Stimulated activated CD4-positive, alpha-beta T cell treated with anti-CD3 and anti-CD28 coated beads, Interleukin-1b, Interleukin-23, amount 100 ng/mL, for 48 hours (primary cell): ENCODE measurements at places on chromosomes 4 and X.

DNA sequence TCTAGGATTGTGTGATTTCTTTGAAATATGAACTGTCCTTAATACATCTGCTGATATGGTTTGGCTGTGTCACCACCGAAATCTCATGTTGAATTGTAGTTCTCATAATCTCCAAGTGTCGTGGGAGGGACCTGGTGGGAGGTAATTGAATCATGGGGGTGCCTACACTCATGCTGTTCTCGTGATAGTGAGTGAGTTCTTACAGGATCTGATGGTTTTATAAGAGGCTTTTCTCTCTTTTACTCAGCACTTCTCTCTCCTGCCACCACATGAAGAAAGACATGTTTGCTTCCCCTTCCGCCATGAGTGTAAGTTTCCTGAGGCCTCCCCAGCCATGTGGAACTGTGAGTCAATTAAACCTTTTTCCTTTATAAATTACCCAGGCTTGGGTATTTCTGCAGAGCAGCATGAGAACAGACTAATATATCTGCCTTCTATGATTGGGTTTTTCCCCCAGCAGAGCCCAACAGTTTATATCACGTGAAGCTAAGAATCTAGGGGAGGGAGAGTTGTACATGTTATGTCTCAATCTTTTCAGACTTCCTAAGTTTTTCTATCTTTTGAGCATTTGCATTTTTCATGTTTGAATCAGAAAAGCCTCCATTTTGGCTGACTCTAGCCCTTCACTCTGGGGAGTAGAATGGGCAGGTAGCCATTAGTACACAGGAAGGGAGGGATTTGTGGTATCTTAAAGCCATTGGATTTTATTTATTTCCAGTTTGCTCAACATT, 58.9 kb downstream of the PLAC1 start:
- DNase-seq, result peak; percentile 59

DNA sequence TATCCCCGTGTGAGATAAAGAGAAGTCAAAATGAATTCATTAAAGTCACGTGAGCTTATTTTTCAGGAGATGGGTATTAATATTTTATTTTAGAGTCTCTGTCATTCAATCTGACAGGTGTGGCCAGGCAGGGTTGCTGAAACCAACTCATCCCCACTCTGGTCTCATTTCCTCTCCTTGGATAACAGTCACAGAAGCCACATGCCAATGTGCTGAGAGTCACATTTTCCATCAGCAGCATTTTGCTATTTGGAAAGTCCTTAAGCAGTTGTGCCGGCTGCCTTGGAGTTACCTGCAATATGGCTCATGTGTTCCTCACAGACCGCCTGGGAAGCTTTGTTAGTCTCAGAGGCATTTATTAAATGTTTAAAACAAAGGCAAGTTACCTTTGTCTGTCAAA, 302.3 kb downstream of the DCHS2 start:
- DNase-seq, result no peak

GRCh38 chr4:127006446-127006877, 626.3 kb upstream of the INTU start:
- DNase-seq, result no peak

DNA sequence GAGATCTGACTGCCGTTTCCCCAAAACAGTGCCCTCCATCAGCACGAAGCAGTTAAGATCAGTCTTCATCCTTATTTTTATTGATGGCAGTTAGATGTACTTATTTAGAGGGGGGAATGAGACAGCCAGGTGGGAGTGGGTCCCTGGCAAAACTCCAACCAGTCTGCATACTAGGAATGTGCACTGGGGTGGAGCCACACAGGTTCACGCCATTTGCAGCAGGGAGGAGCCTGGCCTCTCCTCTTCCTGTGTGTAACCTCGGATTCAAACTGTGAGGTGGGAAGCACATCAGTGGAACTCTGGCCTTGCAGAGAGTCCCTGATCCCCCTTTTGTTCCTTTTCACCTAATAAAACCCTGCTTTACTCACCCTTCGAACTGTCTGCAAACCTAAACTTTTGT, 987.7 kb upstream of the GRIA3 start:
- no peak for DNase-seq

DNA sequence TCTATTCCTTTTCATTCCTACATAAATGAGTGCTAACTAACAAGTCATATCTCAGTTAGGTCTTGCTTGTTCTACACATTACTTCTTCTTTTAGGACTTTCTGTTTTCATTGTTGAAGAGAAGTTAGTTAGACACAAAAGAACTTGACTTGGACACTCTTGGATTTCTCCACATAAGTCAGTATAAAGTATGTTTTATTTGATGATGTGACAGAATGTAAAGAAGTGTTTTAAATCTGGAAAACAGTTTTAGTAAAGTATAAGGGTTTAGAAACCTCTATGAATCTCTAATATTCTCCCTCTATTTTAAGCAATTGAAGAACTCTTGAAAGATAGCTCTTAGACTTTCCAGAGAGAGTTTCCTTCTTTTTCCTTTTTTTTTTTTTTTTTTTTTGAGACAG, 38.6 kb upstream of the TMEM33 start:
- DNase-seq, result no peak

- DNase-seq, result peak; percentile 4
Observed at GRCh38 chr4:174828845-174829701, at the start of gene GLRA3. Gene GLRA3, minus strand, starts transcription at chr4:174829247. Its CDS starts 436 bp downstream, at chr4:174828811.

GRCh38 chr4:147548256-147548655, 67.4 kb downstream of the EDNRA start:
- DNase-seq, result no peak

- DNase-seq, result no peak
Observed at GRCh38 chr4:12723849-12724447, 760.2 kb downstream of the RAB28 start.

- DNase-seq, result no peak
Observed at GRCh38 chrX:139026406-139026805, 314.9 kb upstream of the FGF13 start.

DNA sequence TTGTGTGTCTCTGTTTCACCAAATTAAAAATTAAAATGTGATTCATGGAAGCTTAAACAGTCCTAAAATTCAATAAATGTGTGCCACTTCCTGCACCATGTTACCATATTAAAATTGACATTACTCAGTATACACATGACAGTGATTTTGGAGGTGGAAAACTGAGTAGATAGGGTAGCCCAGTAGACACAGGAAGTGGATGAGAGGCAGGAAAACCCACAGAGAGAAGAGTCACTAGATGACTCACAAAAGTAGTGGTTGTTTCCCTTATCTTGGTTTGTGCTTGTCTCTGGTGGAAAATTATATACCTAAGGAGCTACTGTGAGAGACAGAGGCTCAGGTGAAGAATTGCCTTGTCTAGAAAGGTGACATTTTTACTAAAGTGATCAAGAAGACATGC, 375.8 kb upstream of the CXorf51B start:
- DNase-seq, result no peak

GRCh38 chr4:78975865-78976264, 36.6 kb upstream of the PAQR3 start:
- DNase-seq, result no peak

DNA sequence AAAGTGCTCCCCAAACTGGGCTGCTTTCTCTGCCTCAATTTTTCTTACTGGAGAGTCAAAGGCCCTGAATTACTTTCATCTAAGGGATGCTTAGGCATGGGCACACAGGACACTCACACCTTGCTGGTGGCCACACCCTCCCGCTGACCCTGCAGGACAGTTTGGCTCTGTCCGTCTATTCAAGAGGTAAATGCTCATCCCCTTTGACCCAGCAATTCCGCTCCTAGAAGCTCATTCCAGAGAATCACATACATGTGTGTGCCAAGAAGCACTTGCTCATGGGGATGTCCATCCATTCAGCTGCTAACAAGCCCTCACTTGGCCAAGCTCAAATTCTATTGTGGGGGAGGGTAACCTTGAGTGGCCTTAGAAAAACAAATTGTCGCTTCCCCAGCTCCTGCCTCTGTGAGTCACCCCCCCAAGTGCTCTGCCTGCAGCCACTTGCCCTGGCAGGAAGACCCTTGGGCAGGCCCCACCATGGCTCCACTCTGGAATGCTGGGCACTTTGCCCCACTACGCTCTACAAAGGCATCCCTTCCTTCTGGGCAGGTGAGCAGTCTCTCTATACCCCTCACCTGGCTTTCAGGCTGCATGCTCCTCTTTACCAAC, 54.5 kb downstream of the HTRA3 start:
- no peak for DNase-seq

- DNase-seq, result no peak
Observed at GRCh38 chr4:8525383-8526120, 54.6 kb upstream of the GPR78 start.

DNA sequence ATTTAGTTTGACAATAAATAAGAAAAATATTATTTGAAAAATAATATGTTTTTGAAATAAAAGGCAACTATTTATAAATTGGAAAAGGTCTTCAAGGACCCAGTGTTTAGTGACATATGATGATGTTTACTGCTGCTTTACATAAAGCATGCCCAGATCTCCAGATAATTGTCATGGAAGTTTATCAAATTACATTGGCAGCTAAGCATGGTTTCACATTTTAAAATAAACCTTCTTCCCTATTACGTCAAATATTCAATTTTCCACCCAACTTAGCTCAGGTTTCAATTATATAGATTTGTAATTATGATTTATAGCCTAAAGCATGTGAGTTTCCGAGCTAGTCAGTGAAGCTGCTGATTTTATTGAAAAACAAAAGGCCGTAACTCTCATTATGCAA, 417.2 kb downstream of the CFAP47 start:
- DNase-seq, result no peak

- DNase-seq, result no peak
Observed at GRCh38 chr4:78809928-78810835, 34.0 kb downstream of the BMP2K start.

DNA sequence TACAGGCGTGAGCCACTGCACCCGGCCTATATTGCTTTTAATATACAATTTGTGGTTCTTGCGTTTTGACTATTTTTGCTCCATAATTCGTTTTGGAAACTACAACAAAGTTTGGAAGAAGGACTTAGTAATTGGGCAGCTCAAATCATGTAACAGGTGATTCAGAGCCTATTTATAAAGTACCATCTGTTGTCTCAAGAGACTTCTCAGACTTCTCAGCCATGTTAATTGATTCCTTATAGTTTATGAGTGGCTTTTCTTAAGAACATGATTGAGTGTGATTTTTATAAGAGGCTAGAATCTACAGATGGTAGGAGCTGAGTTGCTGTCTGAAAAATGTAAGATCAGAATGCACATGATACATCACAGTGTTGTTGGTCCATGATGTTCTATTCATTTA, 240.2 kb downstream of the ADGRL3 start:
- no peak for DNase-seq

DNA sequence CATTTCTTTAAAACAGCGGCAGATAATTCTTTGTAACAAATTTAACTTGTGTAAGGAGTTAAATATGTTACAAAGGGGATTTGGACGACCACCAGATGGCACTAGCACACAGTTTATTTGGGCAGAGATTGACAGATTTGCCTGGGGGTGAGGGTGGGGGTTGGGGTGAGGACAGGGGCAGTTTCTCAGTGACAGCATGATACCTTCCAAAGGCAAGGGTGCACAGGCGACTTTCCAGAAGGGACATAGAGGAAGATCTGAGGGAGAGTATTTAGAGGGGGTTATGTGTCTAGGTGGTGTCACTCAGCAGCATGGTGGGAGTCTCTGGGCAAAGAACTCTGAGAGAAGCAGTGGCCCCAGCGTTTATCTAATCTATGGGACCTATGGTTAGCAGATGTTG, 9.6 kb upstream of the TMA16 start:
- DNase-seq, result peak; percentile 37

- no peak for DNase-seq
Observed at GRCh38 chrX:31298916-31299315, 227.1 kb upstream of the FTHL17 start.

DNA sequence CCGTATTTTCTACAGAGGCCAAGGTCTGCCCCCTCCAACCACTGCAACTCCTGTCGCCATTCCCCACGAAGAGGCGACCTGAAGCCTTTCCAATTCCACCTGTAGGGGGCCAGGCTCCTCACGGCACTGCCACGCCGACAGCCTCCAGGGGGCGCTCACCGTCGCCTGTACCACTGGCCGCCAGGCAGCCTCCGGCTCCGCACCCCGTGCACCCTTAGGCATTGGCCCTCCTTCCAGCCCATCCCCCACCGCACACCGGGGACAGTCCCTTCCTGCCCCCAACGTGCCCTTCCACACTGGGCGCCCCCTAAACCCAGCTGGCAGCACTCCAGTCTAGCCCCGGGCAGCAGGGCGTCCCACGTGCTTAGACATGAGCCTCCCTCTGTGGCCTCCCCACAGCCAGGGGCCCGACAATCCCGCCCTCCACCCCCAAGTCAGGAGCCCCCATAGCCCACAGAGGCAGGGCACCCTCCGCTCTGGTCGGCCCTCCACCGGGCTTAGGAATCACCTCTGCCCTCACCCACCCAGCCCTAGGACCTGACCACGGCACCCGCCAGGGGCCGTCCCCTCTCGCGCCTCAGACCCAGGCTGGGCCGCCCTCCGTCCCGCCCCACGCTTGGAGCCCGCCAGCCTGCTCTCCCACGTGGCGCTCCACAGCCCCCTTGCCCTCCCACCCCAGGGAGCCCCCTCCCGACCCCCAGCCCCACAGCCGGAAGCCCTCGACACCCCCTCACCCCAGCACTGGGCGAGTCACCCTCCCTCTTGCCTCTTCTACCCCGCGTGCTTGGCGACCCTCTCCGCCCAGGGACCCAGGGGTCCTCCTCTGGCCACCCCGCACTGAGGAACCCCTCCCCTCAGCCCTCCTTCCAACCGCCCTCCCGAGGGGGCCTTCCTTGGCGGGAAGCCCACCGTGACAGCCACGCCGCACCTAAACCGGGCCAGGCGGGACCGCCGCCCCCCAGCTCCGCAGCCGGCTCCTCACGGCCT, 711 bp downstream of the PNMA6E start:
- DNase-seq, result peak; percentile 57

- no peak for DNase-seq
Observed at GRCh38 chrX:126551306-126551705, 1.3 kb downstream of the DCAF12L1 start.

GRCh38 chrX:46340696-46341095, 204.5 kb downstream of the ZNF674 start:
- DNase-seq, result no peak

DNA sequence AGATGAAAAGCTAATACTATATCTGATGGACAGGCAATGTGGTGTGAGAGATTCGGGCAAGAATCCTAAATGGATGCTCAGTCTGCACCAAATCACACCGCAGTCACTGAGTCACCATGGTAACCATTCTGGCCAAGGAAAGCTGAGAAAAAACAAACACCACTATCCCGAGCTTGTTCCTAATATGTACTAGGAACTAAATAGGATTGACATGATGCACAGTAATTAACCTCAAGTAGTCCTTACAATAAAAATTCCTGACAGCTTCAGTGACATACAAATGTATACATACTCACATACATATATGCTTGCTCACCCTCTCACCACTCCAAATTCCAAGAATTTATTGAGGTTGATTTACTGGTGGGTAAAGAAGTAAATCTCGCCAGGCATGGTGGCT, 1.1 kb upstream of the RAB40A start:
- no peak for DNase-seq

DNA sequence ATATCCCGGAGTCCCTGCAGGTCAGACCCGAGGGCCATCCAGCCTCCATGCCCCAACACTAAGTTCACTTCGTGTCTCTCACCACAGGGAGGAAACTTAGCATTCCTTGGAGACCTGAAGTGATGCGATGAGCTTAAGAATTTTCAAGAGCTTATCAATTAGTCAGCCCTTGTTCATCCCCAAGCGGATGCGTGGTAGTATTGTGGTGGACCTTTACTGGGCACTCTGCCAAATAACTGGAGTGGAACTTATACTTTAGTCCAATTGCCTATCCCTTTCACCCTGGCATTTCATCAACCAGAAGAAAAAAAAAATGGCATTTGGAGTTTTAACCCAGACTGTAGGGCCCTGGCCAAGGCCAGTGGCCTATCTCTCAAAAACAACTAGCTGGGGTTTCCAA, 137.1 kb downstream of the RELL1 start:
- no peak for DNase-seq

- DNase-seq, result no peak
Observed at GRCh38 chrX:29992083-29992482, 223.3 kb upstream of the MAGEB2 start.

- no peak for DNase-seq
Observed at GRCh38 chr4:61520166-61520565, 320.0 kb downstream of the ADGRL3 start.
